ENCODE measurements at places on chromosomes 4 and X. TPM values are rescaled to one million over a fixed set of nuclear protein-coding genes. Genes with fewer than 3 reads are reported as not detected.

The PNMA6F gene
- total RNA-seq: not detected

- no peak for DNase-seq
Measured at GRCh38 chr4:128906581-128906980, 97.1 kb downstream of the JADE1 start.

The SPANXB1 gene
- total RNA-seq: not detected

The PDGFC gene
- not detected for total RNA-seq

The DCX gene
- not detected for total RNA-seq
